Esophagus squamous epithelium (tissue), 5 donors: ENCODE measurements at places on chromosomes 11 and 22.

DNA sequence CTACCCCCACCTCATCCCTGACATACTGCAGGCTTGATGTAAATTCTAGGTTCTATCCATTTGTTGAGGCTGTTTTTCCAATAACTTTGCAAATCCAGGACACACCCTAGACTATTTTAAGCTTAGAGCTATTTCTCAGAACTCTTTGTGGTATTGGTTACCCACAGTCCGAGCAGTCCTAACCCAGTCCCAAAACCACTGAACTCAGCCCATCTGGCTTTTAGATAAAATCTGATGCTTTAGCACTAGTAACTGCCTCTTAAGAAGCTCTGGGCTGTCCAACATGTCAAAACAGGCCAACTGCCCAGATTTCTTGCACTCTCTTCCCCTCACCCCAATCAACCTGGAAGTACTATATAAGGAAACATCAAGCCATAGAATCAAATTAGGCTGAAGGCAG, 344.4 kb upstream of the CADM1 start:
- no peak for DNase-seq

DNA sequence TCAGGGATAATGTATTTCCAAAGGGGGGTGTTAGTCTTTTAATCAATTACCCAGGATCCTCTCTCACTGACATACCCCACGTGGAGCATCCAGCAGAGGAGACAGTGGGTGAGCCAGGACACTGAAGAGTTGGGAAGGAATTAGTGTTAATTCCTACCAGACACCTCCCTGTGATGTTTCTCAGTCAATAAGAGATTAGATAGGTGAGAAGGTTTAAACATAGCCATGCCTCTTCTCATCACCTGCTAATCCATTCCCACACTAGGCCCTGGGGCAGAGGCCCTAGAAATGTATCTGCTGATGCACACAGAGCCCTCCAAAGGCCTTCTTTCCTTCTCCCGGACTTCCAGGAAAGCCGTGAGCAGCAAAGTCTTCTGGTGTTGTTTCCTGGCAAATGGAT, 363.6 kb upstream of the LARGE1 start:
- no peak for DNase-seq

DNA sequence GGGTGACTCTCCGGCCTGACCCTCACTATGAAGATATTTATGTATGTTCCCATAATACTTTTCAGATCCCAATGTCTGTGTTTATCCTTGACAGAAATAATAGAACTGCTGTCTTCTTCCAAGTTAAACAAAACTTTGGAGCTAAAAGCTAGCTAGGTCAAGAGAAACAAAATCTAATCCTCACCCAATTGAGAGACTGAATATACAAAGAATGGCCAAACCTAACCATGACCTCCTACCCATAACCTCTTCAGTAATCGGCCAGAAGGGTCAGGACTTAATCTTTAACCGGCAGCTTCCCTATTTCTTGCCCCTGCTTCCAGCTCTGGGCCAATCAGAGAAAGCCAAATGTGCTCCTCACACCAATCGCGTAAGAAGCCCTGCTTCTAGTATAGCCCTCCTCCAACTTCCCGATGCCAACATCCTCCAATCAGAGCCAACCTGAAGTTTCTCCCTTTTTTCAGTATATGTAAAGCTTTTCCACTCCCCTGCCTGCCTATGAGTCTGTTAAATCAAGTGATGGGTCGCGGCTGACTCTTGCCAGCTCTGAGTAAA, 1.7 kb upstream of the DDX6 start:
- DNase-seq, result peak; percentile 37

DNA sequence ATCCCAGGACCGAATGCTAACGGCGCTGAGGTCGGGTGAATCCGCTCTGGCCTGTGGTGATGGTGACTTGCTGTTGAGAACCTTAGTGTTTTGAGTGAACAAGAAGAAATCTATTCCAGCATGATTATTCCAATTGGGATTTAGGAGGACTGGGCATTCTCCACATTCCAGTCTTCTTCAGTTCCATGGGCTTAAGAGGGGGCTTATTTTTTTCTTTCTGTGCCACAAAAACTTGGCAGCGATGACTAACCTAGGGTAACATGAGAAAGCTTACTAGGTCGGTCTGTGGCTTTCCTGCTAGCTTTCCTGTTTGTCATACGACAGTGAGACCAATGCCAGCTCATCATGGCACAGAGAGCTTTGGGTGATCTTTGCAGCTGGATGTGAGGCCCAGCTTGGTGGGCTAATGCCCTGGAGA, 62.9 kb upstream of the ATXN10 start:
- DNase-seq, result no peak

GRCh38 chr11:132072044-132072857, 701.8 kb downstream of the NTM start:
- DNase-seq, result no peak

DNA sequence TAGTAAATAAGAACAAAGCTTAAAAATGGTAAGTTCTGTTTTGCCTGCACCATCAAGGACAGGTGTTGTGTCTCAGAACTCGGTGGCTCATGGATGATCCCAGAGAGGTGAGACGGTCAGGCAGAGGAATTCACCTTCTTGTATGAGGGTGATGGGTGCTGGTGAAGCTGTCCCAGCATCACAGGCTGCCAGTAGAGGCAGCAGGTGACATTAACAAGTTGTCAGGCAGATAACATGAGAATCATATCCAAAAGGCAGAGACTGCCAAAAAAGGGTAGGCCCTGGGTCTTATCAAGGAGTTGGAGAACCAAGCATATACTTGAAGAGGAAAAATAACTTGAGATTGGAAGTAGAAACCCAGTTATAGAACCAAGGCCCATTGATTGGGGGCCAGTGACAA, 437.8 kb downstream of the DYNC2H1 start:
- no peak for DNase-seq

DNA sequence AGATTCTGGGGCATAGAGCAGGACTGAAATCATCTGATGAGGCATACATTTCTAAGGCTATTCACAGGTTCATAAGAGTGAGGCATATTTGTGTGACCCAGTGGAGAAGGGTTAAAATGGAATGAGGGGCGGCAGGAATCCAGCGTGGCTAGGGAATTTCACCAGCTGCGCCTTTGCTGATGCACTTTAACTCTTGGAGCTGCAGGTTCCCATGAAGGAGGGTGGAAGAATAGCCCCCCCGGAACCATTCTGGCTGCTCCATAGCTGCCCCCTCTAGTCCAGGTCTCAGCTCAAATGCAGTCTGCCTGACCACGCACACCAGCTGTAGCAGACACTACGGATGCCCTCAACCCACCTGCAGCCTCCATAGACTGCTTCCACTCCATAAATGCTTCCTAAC, 31.5 kb downstream of the TENM4 start:
- DNase-seq, result no peak

- no peak for DNase-seq
Observed at GRCh38 chr22:41732096-41732772, 32.9 kb downstream of the MEI1 start.

- no peak for DNase-seq
Observed at GRCh38 chr22:48494968-48495750, 1332.5 kb downstream of the BRD1 start.

DNA sequence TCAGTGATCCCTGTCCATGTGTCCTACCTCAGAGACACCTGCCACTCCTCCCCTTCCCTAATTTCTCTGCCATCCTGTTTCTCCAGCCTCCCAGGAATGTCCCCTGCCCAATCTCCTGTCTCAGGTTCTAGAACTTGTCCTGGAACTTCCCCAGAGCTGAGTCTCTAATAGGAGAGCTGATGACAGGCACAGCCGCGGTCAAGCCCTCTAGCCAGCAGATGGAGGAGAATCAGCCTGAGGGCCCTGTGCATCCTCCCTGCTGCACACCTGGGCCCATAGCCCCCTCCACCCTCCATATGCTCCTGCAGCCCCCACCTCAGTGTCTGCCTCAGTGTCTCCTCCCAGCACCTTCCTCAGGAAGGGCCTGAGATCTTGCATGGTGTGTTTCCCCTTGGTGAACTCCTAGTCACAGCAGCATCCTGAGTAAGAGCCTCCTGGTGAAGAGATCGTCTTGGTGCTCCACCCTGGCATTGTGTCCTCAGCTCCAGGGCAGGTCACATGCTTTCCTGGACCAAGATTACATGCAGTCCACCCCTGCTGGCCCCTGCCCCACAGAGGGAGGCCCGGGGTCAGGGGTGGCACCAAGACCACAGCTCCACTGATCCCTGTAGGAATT, 43.9 kb upstream of the VPREB1 start:
- DNase-seq, result no peak

- no peak for DNase-seq
Observed at GRCh38 chr11:102930451-102930850, 25.1 kb downstream of the MMP13 start.

DNA sequence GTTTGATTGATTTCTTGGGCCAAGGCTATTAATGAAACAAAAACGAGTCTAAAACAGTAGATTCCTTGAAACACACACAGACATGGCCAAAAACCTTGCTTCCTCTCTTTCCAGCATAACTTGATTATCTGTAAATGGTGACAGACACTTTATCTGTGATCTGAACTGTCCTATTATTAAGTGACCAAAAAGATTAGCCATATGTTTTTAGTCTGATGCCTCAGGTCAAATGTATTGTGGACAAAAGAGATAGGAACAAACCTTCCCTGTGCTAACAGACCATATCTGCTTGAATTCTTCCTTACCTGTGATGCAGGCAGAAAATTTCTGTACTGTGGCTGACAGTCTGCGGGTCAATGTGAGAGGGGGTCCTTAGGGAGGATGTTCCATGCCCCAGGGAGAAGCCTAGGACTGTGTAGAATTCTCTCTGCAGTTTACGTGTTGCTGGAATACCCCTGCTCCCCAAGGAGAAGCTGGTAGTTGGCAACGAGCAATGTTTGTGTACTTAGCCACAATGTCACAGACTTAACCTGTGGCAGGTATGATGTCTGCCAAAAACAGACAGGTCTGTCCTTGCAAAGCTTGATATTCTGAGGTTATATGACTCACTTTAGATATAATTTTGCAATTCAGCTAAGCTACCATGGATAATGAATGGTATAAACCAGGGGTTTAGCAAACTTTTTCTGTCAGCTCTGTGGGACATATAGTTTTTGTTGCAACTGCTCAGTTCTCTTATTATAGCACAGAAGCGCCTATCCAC, 31.2 kb downstream of the C11orf71 start:
- no peak for DNase-seq

DNA sequence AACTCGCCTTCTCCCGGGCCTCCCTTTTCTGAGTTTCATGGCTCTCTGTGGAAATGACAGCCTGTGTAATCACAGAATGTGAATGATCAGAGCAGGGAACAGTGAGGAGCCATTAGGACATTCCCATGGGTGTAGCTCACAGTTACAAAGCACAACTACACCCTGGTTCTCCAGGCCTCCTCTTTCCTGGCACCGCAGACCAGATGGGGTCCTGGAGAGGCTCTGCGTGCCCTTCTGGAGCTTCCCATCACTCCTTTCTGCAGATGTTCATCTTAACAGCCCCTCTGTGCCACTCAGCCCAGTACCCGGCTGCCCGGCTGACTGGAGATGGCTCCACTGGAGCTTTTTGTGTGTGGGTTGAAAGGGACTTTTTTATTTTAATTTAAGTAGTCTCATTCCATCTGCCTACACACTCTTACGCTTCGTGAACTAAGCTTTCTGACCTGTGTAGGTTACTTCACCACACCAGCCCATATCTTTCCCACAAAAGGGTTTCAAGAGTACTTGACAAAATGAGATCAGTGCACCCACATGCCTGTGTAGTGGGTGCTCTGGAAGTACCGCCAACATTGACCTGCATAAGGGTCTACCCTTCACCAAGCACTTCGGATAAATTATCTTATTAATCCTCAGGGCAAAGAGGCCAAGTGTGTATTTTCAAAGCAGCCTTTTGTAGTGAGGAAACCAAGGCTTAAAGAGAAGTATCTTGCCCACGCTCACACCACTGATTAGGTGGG, 29.8 kb downstream of the SREBF2 start:
- DNase-seq, result no peak
